ENCODE measurements at places on chromosomes 7 and 10.

DNA sequence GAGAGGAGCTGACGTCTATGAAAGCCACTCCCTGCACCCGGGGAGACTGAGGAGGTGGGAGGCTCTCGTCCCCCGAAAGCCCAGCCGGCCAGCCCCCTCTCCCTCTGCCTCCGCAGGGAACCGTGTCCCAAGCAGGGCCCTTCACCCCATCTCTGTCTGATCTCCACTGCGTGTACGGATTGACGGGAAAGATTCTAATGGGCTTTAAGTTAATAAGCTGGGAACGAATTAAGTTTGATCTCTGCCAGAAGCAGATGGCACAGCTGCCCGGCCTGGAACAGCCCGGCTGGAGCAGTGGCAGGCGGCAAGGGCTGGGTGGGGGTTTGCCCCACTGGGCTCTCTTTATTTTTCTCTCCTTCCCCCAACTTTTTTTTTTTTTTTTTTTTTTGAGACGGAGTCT, 6.1 kb upstream of the SLC29A4 start:
- no peak for DNase-seq

DNA sequence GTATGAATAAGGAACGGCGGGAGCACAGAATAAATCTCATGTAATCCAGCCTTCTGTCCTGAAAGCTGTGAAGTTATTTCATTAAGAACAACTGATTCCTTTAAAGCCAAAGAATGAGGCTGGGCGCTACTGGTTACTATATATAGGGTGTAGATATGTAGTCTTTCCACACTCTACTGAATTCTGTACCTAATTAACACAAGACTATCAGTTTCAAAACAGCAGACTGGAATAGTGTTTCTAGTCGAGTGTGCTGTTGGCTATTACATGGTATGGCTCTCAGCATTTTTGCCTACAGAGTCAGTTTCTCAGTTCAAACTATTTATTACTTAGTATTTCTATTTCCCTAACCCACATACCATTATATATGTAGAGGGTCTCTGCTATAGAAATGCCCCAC, 163.3 kb downstream of the THSD7A start:
- no peak for DNase-seq

GRCh38 chr10:12960334-12960898, 41.1 kb downstream of the CCDC3 start:
- no peak for DNase-seq

- no peak for DNase-seq
These were observed 11.6 kb upstream of the TYSND1 start for GRCh38 chr10:70158113-70158512.

- no peak for DNase-seq
These were observed 613.8 kb upstream of the FOXK1 start for GRCh38 chr7:4068286-4068685.

DNA sequence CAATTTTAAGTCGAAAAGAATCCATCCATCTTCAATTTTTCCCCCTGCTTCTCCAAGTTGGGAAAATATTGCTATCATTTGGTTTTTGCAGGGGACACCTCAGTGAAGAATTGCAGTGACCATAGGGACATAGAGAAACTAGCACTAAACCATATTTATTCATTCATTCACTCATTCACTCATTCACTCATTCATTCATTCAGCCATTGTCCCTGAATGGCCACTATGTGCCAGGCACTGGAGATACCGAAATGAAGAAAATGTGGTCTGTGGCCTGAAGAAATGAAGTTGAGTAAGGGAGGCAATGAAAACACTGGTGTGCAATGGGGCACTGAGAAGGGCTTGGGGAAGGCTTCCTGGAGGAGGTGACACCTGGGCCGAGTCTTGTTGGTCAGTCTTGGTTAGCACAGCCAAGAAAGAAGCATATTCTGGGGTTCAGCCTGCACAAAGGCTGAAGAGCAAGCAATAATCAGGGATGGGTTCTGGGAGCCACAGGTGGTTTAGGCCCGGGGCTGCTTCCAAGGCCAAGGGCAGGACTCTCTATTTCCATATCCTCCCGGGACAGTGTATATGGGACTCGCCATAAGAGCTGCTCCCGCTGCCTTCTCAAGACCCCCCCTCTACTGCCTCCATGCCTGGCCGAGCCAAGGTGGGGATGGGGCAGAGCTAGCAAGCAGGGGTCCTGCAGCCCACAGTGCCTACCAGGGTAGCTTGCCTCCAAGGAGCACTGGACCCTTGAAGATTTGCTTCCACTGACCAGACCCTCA, 25.5 kb upstream of the C10orf105 start:
- DNase-seq, result no peak

- DNase-seq, result no peak
These were observed 15.9 kb upstream of the FAS start for GRCh38 chr10:88974446-88975376.

DNA sequence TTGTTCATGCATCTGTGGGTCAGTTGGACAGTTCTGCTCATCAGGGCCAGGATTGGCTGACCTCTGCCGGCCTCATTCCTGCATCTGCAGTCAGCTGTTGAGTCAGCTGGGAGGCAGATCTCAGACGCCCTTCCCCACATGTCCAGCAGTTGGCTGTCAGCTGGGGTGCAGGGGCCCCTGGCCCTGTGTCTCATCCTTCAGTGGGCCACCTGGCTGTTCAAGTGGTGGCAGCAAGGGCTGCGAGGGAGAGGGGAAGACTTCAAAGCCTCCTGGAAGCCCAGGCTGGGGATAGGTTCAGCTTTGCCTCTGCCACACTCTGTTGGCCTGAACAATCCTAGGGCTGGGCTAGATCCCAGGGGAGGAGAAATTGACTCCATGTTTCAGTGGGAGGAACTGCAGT, 33.2 kb downstream of the TACR2 start:
- DNase-seq, result no peak

- DNase-seq, result no peak
These were observed 59.8 kb upstream of the TES start for GRCh38 chr7:116150588-116150987.

- DNase-seq, result no peak
These were observed 169.7 kb downstream of the NRF1 start for GRCh38 chr7:129780974-129781927.

- no peak for DNase-seq
These were observed 70.7 kb downstream of the MACC1 start for GRCh38 chr7:20146451-20146850.

DNA sequence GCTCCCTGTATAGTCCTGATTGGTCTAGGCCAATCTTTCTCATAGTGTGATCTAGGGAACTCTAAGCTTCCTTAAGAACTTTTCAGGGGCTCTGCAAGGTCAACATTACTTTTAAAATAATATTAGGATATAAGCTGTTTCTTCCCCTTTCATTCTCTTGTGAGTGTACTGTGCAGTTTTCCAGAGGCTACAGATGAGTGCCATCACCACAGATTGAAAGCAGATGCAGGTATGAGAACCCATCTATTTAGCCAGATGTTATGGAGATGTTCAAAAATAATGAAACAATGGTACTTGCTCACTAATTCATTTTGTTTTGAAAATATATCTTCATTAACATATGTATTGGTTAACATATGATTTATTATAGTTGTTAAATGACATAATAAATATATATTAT, 169.2 kb upstream of the SEMA3A start:
- DNase-seq, result no peak

DNA sequence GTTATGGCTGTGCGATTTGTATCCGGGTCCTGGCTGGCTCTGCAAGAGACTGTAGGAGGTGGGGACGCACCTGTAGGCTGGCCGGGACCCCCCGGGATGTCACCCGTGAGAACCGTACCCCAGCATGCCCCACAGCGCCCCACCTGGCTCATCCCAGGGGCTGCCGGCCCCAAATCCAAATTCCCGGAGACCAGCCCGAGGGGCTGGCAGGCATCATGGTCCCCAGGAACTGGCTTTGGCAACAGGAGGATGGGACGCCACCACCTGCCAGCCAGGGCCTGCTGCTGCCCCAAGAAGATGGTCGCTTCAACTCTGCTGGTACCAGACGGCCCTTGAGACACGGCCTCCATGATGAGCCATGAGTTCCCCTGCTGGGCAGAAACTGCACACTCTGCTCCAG, 239.4 kb downstream of the ELFN1 start:
- no peak for DNase-seq

- no peak for DNase-seq
These were observed 142.6 kb upstream of the PLPP4 start for GRCh38 chr10:120314442-120314841.

- DNase-seq, result peak; percentile 36
These were observed 5.3 kb downstream of the FRMD4A start for GRCh38 chr10:14325325-14325955.

DNA sequence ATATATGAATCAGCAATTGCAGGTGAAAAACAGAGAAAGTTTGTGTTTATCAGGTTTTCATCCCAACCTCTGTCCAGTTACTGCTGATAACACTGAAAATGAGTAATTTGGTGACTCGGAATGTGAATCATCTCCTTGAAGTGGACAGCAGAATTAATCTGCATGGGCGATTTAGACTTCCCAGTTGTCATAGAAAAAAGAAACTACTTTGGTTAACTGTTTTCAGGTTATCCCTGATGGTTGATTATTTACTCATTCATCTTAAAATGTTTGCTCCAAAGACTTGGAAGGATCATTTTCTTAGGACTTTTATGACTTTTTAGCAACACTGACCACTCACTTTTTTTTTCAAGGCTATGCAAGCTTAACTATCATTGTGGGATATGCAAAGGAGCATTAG, 504.1 kb upstream of the ANKRD30A start:
- DNase-seq, result no peak

DNA sequence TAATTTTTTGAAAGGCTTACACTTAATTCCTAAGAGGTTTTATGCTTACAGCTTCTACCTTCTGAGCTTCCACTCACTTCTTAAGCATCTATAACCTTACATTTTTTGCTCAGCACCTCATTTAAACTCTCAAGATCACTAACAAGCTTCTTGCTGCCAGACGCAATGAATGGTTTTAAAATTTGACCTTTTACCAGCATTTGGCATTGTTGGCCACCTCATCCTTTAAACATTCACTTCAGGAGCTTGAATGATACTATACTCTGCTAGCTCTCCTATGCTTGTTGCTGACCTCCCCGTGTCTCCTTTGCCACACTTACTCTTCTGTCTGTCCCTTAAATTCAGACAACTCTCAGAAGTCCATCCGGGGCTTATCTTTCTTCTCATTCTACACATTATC, 37.7 kb upstream of the ODAD2 start:
- no peak for DNase-seq

GRCh38 chr7:89648509-89648908, 505.8 kb upstream of the STEAP1 start:
- DNase-seq, result no peak

DNA sequence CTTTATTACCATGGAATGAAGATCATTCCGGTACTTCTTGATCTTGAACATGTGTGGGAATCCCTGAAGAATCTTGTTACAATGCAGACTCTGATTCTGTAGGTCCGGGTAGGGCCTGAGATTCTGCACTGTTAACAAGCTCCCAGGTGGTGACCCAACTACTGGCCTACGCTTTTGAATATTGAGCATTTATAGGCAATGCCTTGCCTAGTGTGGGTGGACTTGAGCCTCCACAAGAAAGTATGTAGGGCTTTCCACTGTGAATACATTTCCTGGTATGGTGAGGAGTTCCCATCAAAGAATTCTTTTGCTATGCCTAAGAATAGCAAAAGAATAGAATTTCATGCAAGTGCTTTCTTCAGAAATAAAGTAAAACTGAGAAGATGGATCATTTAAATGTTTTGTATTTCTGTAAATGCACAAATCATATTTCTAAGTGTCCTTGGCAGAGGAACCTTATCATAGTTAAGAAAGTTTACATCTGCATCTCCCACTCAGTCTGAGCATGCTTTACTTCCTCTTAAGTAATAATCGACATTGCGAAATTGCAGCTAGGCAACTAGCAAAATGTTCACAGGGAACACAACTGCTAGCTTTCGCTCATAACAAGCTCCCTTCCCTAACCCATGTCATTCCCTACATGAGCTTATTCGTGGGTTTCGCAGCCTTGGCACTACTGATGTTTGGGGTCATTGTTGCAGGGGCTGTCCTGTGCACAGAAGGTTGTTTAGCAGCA, 71.4 kb downstream of the AHR start:
- DNase-seq, result no peak

GRCh38 chr7:15682111-15682510, 4.4 kb downstream of the MEOX2 start:
- DNase-seq, result no peak

GRCh38 chr7:28176174-28176573, 4.4 kb downstream of the JAZF1 start:
- no peak for DNase-seq

DNA sequence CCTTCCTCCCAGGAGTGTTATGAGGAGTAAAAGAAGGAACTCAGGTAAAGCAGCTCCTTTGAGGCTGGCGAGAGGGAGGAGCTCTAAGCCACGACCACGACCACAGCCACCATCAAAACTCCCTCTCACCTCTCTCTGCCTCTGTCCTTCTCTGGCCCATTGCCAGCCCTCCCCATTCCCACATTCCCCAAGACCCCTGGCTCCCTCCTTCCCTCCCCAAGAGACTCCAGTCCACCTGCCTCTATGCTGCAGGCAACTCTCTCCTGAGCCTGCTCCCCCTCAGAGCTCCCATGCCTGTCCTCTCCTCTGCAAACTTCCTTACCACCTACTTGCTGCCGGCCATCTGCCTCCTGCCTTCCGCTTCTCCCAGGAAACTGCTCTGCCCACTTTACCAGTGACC, 9.5 kb downstream of the SLIT1 start:
- DNase-seq, result no peak

DNA sequence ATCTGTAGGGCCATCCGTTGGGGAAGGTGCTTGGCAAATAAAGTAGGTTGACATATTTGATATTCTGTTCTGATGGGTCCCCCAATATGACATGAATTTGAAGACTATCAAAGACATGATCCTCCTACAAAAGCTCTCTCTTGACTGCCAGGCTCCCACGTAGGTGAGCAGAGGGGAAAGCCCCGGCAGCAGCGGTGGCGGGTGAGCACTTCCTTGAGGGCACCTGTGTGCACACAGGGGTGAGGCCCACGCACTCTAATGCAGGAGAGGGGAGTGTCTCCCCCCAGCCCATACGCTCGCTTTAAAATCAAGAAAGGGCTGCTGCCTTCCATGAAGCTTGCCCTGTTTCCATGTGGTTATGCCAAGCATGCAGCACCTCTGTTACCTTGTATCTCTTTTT, 100.4 kb downstream of the TAX1BP1 start:
- no peak for DNase-seq

DNA sequence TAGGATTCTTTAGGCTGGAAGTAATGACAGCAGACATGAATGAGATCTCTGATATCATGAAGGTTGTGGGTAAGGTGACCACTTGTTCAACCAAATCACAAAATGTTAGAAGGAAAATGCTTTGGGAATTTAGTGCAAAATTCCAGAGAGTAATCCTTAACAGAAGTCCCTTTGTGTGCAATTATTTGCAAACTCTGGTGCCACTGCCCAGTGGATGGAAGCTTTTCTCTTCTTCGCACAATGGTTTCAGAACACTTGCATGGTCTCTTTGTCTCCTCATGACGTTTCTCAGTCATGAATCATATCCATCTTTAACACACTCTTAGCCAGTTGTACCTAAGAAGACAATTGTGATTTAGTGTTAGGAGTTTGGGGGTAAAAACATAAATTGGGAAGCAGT, 570.4 kb upstream of the ANKRD30A start:
- no peak for DNase-seq

- DNase-seq, result no peak
These were observed 80.1 kb downstream of the OSBPL3 start for GRCh38 chr7:24899905-24900304.

All from activated CD8-positive, alpha-beta memory T cell treated with anti-CD3 and anti-CD28 coated beads for 1 hour (primary cell).